Stimulated activated CD8-positive, alpha-beta memory T cell treated with anti-CD3 and anti-CD28 coated beads, Interleukin-4, amount 100 ng/mL, for 1 hour (primary cell): ENCODE measurements at places on chromosomes 13 and 19.

- no peak for DNase-seq
These were observed 1.3 kb upstream of the HNRNPL start for GRCh38 chr19:38850976-38851621.

DNA sequence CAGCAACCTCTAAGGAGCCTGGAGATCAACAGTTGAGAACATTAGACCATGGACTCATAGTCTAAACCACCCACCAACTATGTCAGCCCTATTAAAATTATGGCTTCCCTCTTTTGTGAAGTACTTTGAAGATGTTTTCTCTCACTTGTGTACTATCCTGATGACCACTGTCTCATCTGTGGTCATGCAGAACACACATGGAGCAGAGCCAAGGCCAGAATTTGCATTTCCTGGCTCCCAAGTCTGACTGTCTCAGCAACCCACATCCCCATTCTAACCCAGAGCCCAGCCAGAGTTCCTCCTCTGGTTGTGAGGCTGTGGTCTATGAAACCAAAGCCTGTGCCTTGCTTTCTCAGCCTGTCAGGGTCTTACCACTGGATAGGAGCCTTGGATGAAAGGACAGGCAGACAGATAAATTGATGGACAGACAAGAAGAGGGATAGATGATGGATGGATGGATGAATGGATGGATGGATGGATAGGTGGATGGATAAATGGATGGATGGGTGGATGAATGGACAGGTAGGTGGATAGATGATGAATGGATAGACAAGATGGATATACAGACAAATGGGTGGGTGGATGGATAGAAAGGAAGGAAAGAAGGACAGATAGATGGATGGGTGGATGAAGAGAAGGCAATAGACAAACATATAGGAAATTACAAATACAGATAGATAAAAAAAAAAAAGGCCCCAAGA is 35.4 kb downstream of the ZNF557 start:
- no peak for DNase-seq

DNA sequence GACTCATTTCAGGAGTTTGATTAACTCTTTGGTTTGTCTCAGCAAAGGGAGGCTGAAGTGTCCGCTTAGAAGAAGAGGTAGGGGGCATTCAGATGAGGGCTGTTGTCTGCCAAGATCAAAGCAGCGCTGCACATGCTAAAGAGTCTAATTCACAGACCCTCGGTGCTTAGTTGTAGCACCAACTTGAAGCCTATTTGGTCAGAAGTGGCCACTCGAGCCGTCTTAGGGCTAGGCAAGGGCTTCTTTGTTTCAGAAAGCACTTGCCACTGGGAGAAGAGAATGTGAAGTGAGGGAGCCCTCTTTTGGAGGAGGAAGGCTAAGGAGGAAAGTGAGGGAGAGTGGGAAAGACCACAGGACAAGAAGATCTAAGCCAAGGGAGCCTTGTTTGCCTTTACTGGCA is 313.4 kb upstream of the TMTC4 start:
- DNase-seq: no peak

DNA sequence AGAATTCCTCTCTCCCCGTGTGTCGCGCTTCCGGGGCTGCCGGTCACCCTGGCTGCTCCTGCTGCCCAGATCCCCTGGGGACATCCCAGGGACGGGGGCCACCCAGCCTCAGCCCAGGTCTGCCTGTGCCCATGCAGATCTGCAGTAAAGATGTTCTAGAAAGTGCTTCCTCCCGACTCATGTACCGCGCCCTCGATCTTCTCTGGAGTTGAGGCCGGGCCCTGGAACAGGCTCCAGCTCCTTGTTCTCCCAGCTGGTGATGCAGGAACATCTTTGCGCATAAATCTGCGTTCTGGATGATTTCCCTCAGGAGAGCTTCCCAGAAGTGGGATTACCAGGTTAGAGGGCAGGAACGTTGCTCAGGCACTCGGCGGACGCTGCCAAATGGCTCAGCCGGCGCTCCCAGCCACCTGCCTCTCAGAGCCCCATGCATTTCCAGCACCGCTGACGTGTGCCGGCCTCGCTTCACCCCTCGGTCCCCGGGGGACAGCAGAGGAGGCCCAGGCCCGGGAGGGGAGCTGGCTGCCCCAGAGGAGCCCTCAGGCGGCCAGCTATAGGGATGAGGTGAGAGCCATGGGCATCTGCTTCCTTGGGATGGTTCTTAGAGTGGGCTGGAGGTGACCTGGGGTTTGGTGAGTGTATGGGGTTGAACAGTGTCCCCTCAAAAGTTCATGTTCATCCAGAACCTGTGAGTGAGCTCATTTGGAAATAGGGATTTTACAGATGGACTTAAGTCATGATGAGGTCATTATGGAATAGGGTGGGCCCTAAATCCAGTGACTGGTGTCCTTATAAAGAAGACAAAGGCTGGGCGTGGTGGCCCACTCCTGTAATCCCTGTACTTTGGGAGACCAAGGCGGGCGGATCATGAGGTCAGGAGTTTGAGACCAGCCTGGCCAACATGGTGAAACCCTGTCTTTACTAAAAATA is 42.6 kb downstream of the CRTC1 start:
- DNase-seq: no peak

- DNase-seq: no peak
These were observed 35.1 kb downstream of the IL17D start for GRCh38 chr13:20738616-20739015.

GRCh38 chr13:83877651-83878355 is 4.5 kb downstream of the SLITRK1 start:
- no peak for DNase-seq

DNA sequence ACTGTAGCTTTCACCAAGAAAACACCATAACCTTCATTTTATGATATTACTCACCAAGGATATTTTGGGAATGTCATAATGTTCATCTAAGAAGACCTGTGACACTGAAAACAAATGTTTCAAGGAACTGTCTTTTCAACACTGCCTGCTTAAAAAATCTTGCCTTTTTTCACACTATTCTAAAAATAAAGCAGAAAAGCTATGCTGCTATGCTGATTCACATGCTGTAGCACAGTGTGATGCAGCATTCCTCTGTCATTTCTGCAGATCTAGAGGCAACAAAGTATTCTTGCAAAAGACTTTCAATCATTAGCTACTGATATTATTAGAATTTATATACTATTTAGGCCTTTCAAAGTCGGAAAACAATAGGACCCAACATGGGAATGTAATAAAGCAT is 525.7 kb downstream of the UQCRFS1 start:
- DNase-seq: no peak

DNA sequence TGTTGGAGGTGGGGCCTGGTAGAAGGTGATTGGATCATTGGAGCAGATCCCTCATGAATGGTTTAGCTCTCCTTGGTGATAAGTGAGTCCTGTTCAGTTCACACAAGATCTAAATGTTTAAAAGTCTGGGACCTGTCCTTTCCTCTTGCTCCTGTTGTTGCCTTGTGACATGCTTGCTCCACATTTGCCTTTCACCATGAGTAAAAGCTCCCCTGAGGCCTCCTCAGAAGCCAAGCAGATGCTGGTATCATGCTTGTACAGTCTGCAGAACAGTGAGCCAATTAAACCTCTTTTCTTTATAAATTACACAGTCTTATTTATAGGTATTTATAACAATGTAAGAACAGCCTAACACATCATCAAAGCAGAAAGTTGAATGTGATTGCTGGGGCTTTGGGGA is 24.2 kb upstream of the RFC3 start:
- no peak for DNase-seq

DNA sequence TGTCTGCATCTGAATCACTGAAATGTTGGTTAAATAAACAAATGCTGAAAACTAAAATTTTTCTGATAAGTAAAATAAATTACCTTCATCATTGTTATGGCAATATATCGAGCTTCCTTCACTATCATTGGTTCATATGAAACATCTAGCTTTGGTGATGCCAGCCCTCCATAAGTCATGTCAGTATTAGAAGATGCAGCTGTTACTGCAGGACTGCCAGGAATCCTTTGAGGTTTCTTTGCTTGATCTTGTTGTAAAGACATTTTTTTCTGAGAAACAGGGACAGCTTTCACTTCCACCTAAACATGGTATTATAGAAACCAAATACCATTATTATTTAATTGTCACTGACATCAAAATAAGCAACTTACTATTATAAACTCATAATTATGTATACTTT is 123.7 kb upstream of the FBXL3 start:
- no peak for DNase-seq

- no peak for DNase-seq
These were observed 8.1 kb upstream of the ICAM1 start for GRCh38 chr19:10262771-10263170.

GRCh38 chr13:72745260-72745659 is 17.5 kb downstream of the BORA start:
- DNase-seq: no peak

DNA sequence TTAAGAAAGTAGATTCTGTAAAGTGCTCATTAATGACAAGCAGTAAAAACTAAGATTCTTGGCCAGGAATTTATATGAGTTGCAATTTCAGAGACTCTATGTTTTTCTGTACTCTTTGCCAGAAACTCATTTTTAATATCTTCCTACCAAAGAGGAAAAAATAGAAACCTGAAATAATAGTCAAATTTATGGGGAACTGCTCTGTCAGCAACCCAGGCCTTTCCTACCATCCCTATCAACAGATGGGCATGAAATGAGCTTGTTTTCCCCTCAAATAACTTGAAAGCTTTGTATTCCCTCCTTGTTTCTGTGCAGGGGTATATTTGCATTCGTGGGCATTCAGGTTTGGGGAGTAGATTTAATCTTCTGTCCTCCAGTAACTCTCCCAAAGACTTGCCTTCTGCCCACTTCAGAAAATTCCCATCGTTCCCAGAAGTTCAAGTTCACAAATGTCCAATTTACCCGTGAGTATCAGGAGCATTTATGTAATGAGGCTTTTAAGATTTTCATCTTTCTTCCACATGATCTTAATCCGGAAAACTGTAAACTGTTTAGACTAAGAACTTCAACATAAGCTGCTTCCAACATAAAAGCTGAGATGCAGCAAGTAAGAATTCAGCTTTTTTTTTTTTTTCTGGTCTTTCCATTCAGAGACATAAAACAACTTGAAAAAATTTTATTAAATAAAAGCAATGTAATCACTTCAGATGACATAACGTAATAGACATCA is 363.1 kb downstream of the EFNB2 start:
- no peak for DNase-seq
